ENCODE measurements at places on chromosomes 13 and 19.
A peak's percentile ranks its signal among the peaks of the same experiment; 100 is the strongest.

- no peak for DNase-seq
These were observed 222.9 kb downstream of the SLITRK5 start for GRCh38 chr13:87894059-87894458.

DNA sequence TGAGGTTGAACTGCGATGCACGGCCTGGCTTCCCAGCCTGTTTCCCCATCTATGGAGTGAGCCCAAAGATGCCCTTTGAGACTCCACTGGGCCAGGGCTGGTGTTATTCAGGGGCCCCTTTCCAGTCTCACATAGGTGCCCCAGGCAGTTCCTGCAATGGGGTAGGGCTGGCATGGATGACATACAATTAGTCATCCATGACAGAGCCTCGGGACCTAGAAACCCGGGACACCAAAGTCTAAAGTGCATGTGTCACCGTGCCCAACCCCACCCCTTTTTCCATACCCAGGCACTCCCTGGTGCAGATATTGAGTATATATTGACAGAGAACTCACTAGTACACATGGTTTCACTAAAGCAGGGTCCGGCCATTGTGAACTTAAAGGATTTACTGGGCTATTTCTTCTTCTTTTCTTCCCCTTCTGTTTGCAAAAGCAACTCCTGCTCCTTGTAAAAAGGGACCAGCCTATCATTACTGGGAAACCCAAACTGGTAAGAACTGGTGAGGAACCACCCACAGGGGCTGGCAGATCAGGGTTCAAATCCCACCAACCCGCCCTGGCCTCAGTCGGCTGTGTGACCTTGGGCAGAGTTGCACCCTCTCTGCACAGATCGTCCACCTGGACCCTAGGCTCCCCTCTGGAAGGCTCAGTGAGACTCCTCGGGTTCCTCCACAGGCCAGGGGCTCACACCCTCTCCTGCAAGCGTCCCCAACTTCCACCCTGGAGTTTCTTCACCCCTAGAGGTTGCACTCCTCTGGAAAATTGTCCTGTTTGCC lies 2.7 kb downstream of the B3GNT3 start:
- no peak for DNase-seq

GRCh38 chr13:93045836-93046235 lies 180.8 kb upstream of the GPC6 start:
- no peak for DNase-seq

- DNase-seq: no peak
These were observed 637 bp downstream of the RANBP3 start for GRCh38 chr19:5977222-5977784.

- no peak for DNase-seq
These were observed 56.0 kb downstream of the STK24 start for GRCh38 chr13:98520674-98521449.

GRCh38 chr13:113816946-113817859 lies 46.7 kb downstream of the GAS6 start:
- DNase-seq: peak; percentile 73

DNA sequence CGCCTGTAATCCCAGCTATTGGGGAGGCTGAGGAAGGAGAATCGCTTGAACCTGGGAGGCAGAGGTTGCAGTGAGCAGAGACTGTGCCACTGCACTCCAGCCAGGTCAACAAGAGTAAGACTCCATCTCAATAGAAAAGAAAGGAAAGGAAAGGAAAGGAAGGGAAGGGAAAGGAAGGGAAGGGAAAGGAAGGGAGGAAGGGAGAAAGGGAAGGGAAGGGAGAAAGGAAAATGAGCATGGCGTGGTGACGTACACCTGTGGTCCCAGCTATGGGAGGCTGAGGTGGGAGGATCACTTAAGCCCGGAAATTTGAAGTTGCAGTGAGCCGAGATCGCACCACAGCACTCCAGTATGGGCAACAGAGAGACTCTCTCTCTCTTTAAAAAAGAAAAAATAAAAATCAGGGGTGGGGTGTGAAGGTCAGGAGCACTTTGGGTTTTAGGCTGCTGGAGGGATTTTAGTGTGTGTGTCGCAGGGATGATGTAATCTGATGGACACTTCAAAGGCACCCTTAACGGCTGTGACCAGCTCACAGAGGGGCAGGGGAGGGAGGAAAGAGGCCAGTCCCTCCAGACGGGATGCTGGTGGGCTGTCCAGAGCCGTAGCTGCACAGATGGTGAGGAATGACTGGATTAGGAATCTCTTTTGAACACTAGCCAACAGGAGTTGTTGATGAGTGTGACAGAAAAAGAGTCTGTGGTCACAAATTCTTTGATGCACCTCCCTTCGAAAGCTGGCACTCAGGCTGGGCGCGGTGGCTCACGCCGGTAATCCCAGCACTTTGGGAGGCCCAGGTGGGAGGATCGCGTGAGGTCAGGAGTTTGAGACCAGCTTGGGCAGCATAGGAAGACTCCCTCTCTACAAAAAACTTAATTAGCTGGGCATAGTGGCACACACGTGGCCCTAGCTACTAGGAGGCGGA lies 27.6 kb downstream of the TMPRSS9 start:
- no peak for DNase-seq

GRCh38 chr19:2631213-2631821 lies 71.2 kb downstream of the GNG7 start:
- DNase-seq: no peak

- no peak for DNase-seq
These were observed 193.0 kb upstream of the NBEA start for GRCh38 chr13:34749046-34749445.

GRCh38 chr19:18173572-18174288 lies at the start of gene IFI30:
Gene IFI30, plus strand, starts transcription at chr19:18173813. Its CDS starts 29 bp downstream, at chr19:18173842.
- no peak for DNase-seq

DNA sequence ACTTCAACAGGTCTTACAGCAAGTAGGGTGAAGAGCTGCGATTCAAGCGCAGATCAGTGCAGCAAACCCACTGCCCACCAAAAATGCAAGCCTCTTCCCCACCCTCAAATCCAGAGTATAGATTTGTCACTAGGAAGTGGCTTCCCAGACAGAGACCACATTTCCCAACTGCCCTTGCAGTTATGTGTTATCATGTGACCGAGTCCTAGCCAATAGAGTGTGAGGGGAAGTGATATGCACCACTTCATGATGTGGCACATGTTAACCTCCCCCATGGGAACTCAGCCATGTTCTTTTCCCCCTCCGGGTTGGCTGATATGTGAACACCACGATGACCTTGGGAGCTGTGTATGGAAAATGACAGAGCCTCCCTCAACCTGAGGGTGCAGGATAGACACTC lies 50.8 kb downstream of the MBD3L2B start:
- no peak for DNase-seq

DNA sequence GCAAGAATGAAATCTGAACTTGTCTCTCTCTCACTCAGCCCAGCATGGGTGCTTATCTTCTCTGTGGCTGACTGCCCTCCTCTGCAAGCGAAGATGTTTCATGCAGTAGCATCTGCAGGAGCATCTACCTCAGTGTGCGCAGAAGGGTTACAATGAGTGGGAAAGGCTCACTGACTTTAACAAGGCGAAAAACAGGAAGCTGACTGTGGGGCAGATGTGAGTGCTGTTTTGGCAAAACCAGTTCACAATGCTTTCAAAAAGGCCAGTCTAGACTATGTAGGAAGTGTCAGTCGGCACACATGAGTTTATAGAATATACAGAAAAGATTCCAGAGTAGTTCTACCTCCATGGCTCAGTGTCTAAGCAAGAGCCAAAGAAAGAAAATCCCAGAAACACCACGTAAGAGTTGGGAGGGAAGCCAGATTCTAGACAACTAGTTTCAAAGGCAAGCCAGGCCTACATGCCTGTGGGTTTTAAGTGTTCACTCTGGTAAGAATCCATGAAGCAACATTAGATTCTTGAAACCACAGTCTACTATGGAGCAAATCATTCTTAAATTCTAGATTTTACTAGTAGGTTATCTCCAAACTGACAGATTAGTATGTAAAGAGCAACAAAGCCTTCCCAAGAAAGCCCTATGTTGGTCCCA lies 124.5 kb downstream of the ABCC4 start:
- no peak for DNase-seq

- no peak for DNase-seq
These were observed 920.9 kb upstream of the PCDH20 start for GRCh38 chr13:62336507-62336906.

DNA sequence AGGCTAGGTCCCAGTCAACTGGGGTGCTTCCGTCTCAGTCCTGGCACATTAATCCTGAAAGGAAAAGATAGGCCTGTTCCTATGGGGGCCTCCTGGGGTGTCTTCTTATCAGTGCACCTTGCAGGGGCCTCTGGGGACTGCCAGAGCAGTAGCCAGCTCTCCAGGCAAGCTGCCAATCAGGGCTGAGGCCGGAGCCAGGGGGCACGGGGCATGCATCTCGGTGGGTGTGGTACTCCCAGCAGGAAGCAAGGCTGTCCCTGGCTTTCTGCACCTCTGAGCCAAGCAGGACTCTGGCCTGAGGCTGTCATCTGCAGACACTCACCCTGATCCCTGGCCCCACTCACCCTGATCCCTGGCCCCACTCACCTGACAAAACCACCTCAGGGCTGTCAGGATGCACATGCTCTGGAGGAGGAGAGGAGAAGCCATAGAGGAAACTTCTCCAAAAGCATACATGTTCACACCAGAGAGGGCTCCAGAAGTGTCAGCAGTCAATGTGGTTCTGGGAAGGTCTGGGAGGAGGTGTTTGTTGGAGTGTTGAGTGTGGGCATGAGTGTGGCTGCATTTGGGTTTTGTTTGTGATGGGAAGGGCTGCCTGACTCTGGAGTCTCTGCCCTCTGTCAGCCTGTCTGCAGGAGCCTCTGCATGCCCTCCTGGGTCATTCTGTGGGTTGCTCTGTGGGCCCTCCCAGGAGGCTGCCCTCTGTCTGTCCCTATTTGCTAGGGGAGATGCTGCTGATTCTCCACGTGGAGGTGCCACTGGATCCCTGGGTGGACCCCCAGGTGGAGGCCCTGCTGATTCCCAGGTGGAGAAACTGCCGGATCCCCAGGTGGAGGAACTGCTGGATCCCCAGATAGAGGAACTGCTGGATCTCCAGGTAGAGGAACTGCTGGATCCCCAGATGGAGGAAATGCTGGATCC lies 22.7 kb upstream of the KCTD15 start:
- no peak for DNase-seq

DNA sequence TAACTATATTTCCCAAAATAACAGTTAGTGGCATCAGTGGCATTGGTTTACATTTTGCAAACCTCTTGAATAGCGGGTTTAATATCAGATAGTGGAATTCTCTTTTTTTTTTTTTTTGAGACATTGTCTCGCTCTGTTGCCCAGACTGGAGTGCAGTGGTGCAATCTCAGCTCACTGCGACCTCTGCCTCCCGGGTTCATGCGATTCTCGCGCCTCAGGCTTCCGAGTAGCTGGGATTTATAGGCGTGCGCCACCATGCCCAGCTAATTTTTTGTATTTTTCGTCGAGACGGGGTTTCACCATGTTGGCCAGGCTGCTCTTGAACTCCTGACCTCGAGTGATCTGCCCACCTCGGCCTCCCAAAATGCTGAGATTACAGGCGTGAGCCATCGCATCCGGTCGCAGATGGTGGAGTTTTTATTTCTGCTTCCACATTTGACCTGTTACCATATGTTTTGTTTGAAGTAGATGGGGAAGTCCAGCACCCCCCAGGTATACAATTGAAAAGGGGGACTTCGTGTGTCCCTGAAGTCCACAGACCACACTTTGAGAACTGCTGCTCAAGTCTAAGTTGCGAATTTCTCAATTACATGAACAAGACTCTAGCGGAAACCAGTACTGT lies 40.5 kb upstream of the XPO4 start:
- no peak for DNase-seq

DNA sequence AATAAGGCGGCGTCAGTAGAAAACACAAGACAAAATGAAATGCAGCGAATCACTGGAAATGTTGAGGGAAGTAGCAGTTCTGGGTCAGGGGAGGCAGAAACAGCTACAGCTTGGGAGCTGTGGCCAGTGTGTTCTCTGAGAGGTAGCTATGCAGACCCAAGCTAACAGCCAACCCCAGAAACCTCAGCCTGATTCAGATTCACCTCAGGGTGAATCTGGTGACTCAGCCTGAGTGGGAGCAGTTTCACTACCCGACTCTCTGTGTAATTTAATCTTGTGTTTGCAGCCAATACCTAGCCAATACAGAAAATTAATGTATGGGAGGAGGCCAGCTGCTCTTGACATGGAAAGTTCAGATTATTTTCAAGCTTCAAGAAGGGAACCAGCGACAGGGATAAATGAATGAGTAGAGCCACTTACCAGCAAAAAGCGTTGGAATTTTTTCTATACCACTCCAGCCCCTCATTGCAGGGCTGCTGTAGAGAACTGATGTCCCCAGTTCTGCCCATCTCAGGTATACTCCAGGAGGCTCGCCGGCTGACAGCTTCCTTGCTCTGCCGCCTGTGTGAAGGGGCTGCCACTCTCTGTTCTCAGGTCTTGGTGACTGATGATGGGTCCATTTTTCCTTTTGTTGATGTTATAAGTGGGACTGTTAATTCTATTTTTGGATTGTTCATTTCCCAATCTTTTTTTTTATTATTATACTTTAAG lies 8.9 kb downstream of the IGFL3 start:
- DNase-seq: no peak

DNA sequence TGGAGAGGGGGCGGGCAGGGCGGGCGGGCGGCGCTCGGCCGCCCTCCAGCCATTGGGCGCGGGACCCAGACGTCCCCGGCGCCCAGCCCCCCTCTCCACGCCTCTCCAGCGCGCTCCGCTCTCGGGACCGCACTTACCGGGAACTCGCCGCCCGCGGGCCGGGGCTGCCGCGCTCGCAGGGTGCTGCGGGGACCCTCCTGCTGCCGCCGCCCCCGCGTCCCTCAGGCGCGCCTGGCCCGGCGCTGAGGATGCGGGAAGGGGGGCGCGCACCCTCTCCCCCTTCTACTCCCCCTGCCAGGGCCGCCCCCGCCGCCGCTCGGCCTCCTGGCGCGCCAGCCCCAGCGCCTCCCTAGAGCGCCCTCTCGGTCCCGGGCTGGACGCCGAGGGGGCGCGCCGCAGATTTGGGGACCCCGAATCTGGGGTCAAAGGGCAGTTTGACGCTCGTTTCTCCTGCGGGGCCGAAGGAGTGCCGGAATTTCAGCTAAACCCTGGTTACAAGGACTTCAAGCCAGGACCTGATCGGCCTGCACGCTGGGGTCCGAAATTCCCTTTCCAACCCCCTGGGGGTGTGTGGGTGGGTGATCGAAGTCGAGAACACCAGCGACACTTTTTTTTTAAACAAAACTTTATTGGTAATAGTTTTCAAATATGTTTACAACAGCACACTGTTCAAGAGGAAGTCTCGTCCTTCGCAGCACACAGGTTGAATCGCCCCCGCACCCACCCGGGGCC lies 696 bp upstream of the SAMD1 start:
- DNase-seq: no peak

DNA sequence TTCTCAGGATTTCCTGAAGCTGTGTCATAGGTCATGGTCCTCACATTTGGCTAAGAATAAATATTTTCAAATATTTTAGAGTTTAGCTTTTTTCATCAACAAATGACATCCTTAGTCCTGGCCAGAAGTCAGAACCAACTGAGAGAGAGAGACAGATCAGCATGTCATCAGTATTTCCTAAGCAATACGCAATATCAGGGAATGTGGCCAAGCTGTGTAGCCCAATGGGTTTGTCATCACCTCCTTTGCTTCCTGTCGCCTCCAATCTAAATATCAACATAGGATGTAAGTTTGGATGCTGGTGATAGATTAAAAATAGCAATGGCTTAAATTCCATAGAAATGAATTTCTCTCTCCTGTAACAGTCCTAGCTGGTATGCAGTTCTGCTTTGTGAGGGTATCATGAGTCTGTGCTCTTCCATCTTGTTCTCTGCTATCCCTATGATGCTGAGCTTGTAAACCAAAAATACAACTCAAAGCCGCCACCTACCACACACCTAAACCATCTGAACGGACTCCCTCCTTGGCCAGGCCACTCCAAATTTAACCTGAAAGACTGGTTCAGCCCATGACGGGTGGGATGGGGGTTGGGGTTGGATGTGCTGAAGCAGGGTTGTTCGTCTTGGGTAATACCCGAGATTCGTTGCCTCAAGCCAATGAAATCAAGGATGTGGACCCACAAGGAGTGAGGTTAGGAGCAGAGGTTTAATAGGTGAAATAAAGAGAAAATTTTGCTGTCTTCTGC lies 10.0 kb upstream of the IGSF23 start:
- DNase-seq: no peak
